Stromal cell of bone marrow (primary cell): ENCODE measurements at places on chromosomes 7 and 10.

DNA sequence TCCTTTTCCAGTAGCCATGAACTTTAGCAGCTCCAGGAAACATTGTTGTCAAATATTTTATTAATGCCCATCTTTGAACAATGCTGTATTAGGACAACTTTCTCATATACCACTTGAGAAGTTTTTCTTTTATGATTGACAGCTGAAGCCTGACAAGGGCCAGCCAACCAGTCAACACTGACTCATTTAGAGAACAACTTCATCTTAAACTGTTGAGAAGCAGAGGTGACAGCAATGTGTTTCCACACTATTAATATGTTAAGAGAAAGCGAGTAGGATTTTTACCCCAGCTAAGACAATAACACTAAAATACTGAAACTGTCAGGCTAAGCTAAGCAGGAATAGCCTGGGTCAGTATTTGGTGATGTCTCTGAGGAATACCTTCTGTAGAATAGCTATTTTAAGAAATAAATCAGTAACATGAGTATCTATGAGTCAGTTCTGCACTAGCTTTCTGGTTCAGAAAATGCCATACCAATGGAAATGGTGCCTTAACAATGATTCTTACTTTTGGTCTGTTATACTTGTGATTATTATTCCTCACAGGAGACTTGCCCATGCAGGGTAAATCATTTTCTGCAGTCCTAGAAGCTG lies 168.8 kb upstream of the POT1 start:
- no peak for DNase-seq

DNA sequence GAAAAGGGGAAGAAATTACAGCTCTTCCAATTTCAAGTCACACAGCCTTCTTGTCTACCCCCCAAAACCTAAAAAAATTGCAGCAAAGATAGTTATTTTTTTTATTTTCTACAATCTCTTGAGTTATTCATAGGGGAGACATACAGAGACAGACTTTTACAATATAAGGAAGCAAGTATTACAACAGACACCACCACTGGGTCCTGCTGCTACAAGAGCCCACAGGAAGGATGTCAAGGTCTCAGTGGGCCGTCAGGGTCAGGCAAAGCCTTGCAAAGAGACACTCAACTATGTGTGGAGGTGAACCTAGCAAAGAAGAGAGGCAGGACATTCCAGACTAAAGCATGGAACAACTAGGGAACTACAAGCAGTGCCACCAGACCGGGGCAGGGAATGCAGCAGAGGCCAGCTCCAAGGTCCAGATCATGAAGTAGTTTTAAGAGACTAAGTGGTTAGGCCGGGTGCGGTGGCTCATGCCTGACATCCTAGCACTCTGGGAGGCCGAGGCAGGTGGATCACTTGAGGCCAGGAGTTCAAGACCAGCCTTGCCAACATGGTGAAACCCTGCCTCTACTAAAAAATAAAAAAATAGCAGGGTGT lies 28.2 kb upstream of the ZCCHC24 start:
- no peak for DNase-seq

DNA sequence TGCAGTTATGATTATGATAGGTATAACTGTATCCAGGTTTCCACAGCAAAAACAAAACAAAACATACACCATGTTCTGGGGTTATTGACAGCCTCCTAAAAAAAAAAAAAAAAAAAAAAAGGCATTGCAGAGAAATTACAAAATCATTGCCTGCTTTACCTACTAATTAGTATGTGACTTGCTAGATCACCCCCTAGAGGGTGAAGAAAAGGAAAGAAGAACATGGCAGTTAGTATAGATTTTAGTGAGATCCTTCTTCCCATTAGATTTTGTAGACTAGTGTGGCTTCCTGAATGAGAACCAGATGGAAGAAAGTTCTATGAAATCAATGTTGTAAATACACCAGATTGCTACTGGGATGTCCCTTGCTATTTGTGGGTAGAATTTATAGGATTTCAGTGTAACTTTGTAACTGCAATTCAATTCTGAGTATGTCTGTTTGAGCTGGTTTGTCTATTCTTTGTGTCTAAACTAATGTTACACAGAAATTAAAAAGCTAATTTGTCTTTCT lies 24.0 kb upstream of the AGBL3 start:
- no peak for DNase-seq

DNA sequence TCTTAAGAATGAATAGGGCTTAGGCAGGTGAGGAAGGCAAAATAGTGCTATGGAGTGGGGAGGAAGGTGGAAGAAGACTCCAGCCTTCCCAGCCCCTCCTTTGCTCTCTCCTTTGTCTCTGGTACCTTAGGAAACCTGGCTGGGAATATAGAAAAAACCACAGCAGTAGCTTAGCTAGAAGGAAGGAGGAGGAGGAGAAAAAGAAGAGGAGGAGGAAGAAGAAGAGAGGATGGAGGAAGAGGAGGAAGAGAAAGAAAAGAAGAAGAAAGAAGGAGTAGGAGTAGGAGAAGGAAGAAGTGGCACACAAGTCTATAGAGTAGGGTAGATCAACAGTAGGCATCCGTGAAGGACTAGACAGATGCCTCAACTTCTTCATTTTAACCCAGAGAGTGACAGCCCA lies 36.5 kb upstream of the FAM180A start:
- no peak for DNase-seq

DNA sequence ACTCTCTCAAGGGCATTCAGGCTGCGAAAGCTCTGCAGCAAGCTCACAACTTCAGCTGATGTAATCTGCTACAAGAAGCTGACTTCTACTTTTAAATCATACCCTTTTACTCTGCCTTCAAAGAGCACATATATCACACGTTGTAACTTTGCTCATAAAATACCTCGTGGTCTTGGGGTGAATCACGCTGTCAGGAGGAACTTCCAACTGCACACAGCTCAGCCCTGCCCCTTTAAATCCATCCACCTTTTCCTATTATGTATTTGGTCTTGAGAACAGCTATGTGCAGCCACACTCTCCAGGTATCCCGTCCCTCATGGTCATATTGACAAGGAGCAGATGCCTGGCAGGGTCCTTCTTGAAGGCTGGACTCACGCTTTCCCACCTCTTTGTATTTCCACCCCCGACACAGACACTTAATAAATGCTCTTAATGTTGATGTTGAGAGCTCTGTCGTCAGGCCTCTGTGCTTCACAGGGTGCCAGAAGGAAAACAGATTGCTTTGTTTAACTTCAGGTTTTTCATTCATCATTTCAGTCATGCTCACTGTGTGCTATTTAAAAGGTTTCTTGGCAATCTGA lies 47.6 kb downstream of the ICA1 start:
- DNase-seq = peak; percentile 26

- DNase-seq = peak; percentile 55
Measured at GRCh38 chr10:4763960-4764428, 62.0 kb upstream of the AKR1E2 start.

- no peak for DNase-seq
Measured at GRCh38 chr7:79828866-79829265, 305.8 kb upstream of the GNAI1 start.

- no peak for DNase-seq
Measured at GRCh38 chr7:153628825-153629224, 423.4 kb upstream of the DPP6 start.

- no peak for DNase-seq
Measured at GRCh38 chr7:28643188-28643569, 230.9 kb downstream of the CREB5 start.

GRCh38 chr10:106941297-106942034 lies 223.0 kb downstream of the SORCS1 start:
- DNase-seq = no peak

GRCh38 chr10:43814663-43815062 lies 166.0 kb upstream of the ZNF32 start:
- no peak for DNase-seq

GRCh38 chr7:51455948-51456347 lies 139.3 kb upstream of the COBL start:
- DNase-seq = no peak

DNA sequence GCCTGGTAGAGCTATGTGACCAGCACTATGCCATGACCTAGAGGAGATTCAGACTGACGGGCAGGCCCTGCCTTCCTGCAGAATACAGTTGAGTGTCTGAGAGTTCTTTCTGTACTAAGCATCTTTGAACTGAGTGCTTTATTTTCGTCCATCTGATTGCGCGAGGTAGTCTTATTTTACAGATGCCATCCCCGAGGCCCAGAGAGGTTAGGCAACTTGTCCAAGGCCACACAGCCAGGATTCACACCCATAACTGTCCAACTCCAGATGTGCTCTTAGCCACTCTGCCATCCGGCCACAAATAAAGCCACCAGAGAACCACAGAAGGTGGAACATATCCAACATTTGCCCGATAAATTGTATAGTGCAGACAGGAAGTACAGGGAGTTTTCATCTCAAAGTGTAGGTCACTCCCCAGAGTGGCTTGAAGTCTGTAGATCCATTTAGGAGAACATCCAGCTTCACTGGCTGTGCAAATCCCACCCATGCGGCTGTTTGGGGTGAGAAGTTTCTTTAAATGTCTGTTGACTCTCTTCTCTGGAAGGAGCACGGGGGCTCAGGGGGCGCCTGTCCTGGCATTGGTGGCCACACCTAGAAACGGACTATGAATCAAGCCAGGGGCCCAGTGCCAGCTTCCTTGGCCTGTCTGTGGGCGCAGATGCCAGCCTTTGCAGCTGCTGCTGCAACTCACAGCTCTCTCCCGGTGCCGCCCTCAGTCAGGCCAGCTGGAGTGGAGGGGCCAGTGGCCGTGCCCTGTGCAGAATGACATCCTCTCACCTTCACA lies 11.1 kb downstream of the CHST3 start:
- DNase-seq = no peak

DNA sequence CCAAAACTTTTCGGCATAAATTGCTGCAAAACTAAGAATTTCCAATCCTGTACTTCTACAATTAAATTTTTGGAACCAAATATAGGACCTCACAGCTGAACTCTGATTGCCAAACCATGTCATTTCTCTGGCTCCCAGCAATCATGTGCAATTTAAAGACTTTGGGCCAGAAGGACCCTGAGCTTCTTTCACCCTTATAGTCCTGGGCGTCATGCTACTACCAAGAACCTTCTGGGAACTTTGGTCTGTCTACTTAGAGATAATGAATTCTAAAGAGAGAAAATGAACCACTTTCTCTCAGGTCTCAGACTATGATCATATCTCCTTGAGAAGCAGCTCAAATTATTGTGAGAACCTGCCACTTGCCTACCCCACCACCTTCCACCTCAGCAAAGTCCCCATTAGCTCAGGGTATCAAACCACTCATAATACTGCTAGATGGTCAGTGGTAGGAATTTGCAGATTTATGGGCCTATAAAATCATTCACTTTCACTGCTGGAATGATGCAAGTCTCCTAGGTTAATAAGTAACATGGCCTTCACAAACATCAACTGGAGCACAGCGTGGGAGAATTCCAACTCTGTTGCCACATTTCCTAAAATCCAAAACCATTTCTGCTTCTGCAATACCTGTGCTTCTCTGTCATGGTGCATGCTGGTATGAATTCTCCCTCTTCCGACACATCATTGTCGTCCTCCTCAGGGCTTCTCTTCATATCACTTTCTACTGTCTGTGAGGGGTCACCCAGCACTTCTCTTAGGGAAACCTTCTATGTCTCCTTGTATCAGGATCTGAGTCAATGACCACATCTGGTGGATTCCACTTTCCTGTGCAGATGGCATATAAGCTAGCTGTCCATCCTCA lies 6.6 kb upstream of the WDR91 start:
- no peak for DNase-seq

- DNase-seq = no peak
Measured at GRCh38 chr7:71613313-71613712, 481.4 kb downstream of the GALNT17 start.

- no peak for DNase-seq
Measured at GRCh38 chr7:132317701-132318351, 258.4 kb downstream of the PLXNA4 start.

GRCh38 chr7:81688622-81689411 lies 81.0 kb downstream of the HGF start:
- DNase-seq = no peak

- DNase-seq = no peak
Measured at GRCh38 chr10:61620506-61620905, 42.2 kb upstream of the CABCOCO1 start.

DNA sequence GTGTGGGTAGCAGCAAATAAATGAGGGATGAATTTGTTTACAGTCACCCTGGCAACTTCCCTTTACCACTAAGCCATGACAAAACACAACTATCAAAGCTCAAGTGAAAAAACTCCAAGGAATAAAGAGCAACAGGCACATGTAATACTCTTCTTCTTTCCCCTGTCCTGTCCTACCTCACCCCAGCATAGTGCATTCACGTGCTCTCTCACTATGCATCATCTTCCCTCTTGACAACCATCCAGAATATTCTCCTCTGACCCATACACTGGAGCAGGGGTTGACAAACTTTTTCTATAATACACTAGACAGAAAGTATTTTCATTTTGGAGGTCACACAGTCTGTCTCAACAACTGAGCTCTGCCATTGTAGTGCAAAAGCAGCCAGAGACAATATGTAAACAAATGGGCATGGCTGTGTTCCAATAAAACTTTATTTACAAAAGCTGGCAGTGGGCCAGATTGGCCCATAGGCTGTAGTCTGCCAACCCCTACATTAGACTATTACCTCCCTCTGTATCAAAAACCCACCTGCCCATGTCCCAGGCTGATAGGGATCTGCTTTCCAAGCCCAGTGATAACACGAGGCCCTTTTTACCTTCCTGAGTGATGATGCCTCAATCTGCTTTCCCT lies 354.5 kb downstream of the FGFR2 start:
- peak; percentile 13 for DNase-seq

GRCh38 chr7:10436302-10436701 lies 537.4 kb upstream of the PHF14 start:
- DNase-seq = no peak

DNA sequence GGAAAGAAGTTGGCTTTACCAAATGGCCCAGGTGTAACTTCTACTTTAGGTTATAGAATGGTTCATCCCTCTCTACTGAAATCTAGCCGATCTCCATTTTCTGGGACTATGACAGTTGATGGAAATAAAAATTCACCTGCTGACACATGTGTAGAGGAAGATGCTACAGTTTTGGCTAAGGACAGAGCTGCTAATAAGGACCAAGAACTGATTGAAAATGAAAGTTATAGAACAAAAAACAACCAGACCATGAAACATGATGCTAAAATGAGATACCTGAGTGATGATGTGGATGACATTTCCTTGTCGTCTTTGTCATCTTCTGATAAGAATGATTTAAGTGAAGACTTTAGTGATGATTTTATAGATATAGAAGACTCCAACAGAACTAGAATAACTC lies 43.6 kb downstream of the CCSER2 start:
- no peak for DNase-seq

DNA sequence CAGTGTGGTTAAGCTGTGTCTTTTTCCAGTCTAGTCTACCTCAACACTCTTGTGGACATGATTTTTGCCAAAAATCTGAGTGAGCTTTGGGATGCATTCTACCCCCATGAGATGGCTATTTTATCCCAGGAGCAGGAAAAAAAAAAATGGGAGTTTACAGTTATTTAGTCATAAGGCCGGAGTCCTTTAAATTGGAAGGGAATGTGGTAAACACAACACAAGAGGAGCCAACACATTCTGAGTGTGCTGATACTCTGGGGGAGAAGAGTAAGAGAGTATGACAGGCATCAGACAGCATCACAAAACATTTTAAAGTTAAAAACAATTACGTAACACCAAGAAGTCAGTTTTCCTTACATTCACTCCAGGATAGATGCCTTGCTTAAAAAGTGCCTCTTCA lies 46.1 kb downstream of the C1GALT1 start:
- DNase-seq = peak; percentile 41

- no peak for DNase-seq
Measured at GRCh38 chr10:85915245-85915846, 451.2 kb downstream of the GRID1 start.
